ENCODE measurements at places on chromosomes 2 and 18.

DNA sequence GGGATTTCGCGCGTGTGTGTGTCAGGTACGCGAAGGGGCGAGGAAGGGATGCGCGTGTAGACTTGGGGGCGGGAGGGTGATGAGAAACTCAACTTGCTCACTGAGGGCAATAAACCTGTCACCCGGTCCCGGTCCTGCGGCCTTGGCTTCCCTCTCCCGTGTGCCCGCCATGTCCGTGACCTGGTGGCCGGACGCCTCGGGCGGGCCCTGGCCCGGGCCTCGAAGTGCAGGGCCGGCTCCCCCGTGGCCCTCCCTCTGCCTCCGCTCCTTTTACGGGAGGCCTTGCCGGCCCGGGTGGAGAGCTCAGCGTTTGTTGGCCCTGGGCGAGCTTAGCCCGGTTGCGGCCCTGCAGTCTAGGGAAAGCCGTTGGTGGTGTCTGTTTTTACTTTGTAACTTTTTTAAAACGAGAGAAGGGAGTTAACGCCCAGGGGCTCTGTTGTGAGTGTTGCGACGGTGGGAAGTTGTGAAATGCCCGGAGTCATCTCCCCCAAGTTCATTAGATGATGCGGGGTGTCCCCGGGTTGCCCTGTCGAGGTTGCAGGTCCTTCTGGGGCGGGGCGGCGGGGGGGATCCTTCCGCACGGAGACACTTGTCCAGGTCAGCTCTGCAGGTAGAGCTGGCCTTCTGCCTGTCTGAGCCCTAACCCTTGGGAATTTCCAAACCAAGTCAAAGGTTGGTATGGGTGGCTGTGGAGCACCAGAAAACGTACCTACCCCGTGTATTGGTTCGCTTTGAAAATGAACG lies 883 bp downstream of the SMCHD1 start:
- DNase-seq, result peak; percentile 41

DNA sequence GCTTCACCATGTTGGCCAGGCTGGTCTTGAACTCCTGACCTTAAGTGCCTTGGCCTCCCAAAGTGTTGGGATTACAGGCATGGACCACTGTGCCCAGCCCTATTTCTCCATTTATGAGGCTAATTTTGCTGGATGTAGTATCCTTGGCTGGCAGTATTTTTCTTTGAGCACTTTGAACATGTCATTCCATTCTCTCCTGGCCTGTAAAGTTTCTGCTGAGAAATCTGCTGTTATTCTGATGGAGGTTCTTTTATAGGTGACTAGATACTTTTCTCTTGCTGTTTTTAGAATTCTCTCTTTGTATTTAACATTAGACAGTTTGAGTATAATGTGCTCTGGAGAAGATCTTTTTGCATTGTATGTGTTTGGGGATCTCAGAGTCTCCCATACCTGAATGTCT lies 9.1 kb downstream of the RFTN2 start:
- DNase-seq, result no peak

GRCh38 chr2:2456721-2457120 lies 125.6 kb upstream of the MYT1L start:
- DNase-seq, result no peak

DNA sequence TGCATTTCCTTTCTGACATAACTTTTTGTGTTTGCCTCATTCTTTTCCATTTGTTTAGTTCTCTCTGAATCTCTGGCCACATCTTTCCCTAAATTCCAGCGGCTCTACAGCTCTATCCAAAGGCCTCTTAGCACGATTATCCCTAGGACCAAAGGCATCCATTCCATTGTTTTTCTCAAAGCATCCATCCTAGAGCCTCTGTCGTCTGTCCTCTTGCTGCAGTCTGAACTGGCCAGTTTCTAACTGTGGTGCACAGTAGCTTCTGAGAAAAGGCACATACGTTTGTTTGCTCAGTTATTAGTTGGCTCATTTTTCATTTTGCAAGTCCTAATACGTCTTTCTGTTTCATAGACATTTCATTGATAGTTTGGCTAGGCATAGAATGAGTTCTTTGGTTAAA lies 45.7 kb upstream of the TCF7L1 start:
- no peak for DNase-seq

DNA sequence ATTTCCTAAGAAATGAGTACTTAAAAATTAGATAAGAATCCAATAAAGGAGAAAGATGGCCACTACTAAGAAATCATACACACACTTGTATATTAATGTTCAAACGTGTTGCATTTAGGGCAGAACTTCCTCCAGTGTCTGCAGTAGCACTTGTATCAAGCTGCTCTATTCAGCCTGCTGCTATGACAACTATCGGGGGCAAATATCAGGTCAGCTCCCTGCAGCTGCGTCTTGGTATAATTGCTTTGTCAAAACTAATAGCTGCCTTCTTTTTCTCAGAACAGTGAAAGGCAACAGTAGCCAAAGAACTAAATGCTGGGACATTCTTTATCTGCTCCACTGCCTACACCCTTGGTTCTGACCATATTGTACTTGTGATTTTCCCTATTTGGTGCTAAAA lies 300.7 kb downstream of the NOL4 start:
- DNase-seq, result no peak

DNA sequence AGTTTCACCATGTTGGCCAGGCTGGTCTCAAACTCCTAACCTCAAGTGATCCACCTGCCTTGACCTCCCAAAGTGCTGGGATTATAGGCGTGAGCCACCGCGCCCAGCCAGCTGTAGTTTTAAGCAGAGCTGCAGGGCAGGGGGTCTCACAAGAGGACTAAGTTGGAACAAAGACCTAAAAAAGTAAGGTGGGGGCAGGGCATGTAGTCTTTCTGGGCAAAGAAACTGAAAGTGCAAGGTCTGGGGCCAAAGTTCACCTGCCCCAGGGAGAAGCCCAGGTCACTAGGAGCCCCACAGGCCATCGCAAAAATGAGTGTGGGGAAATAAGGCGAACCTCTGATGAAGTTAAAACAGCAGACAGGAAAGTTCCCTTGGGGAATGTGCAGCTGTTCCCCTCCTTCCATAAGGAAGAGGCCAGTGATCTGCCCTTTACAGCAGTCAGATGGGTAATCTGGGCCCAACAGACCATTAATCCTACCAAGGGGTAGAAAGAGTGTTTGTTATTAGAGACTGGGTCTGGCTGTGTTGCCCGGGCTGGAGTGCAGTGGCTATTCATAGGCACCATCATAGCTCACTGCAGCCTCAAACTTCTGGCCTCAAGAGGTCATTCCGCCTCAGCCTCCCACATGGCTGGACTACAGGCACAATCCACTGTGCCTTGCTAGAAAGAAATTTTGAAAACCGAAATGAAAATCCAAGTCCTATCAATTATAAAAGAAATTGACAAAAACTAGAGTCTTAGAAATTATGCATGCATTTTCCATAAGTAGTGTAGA lies 2.8 kb downstream of the SCLY start:
- DNase-seq, result no peak

- peak; percentile 40 for DNase-seq
These were observed 55.0 kb upstream of the SERPINB2 start for GRCh38 chr18:63832470-63832869.

DNA sequence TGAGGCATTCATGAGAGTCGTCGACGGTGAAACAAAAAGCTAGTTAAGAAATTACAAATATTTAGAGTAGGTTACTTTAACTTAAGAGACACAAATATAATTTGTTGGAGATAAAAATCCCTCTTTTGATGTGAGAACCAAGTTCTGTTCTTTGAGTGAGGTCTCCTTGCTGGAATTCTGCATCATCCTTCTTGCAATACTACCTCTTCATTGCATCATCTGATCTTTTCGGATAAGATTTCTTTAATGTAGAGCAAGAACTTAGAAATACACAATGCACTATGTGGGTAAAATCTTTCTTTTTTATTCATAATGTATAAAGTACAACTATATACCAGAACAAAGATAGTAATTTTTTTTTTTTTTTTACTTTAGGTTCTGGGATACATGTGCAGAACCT lies 118.4 kb downstream of the ARL4C start:
- DNase-seq, result peak; percentile 73

DNA sequence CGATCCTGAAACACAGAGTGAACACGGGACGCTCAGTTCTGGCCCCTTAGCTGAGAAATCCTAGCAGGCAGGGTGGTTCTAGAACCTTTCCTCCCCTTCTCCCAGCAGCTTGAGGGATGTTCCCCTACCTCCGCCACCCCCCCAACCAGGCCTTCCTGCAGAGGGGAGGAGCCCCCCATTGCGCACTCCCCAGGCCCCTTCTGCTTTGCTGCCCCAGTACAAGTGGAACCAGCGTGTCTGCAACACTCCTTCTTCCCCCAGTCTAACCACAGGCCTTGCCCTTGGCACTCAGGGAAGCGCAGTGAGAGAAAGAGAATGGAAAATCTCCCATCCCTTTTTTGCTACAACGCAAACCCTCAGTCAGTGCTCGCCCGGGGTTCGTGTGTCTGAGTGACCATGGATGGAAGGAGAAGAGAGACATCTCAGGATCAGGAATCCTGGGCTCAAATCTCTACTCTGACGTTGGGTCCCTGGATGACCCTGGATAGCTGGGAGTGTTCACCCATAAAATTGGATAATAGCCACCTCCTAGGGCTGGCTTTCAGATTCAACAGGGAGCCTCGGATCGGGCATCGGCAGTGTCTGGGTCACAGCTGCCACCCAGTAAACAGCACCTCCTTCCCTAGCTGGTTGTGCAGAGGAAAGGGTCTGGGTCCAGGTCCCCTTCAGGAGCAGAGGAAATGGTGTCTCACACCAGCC lies 3.7 kb downstream of the NPPC start:
- DNase-seq, result no peak

DNA sequence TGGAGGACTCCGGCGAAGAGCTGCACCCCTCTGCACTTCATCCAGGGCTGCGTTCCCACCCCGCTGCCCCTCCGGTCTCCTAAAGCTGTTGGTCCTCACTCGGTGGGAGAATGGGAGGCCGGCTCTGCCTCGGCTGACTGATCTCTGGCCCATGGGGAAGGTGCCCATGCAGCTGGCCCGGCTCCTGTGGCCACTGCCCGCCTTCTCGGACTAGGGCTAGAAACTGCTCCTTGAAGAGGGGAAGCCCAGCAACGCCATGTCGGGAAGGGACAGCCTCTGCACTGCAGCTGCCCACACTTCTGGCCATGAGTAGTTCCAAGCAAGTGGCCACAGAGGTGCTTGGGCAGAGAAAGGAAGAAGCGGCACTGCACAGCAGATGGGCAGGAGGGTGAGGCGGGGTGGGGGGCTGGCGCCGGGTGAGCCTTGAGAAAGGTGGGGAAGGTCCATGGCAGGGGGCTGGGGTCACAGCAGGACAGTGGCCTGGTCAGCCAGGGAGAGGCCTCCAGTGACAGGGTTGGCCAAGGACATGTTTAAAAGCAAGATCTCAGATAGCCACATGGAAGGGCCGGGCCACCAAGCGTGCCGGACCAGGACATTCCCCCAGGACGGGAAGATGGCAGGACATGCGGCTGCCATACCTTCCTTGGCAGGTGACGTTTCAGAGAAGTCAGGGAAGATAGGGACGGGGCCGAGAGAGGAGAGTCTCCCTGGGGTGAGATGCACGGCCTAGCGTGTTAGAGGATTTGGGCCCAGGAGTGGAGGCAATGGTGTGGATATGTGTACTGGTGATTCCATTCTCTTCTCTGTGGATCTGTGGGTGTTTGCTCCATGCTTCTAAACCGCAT lies 158.8 kb upstream of the HDAC4 start:
- DNase-seq, result no peak

DNA sequence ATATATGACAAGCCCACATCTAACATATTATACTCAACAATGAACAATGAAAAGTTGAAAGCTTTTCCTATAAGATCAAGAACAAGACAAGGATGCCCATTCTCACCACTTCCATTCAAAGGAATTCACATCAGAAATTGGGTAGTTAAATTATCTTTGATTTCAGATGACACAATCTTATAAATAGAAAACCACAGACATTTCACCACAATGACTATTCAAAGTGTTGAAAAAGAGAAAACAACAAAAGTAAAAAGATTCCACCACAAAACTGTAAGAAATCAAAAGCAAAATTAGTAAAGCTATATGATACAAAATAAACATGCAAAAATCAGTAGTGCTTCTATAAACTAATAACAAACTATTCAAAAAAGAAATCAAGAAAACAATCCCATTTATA lies 279.7 kb upstream of the MYT1L start:
- DNase-seq, result no peak

DNA sequence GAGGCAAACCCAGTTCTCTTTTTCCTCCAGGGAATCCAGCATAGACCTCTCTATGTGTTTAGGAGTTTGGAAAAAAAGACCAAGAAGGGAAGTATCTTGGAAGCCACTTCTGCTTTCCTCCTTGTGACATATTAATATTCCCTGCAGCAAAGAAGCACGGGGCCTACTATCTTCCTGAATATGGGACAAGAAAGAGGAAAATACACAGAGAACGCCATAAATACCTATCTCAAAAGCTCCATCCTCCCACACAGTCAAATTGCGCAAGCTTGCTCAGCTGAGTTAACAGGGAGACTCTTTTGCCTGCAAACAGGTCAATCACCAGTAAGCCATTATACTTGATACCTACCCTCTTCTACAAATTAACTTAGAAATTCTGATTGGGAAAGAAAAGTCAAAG lies 16.7 kb upstream of the RAPH1 start:
- DNase-seq, result peak; percentile 89

GRCh38 chr2:126253669-126254068 lies 402.3 kb upstream of the GYPC start:
- DNase-seq, result no peak

GRCh38 chr2:119518401-119519056 lies 5.8 kb downstream of the SCTR start:
- DNase-seq, result no peak
